ENCODE measurements at places on chromosomes 7 and 10.

DNA sequence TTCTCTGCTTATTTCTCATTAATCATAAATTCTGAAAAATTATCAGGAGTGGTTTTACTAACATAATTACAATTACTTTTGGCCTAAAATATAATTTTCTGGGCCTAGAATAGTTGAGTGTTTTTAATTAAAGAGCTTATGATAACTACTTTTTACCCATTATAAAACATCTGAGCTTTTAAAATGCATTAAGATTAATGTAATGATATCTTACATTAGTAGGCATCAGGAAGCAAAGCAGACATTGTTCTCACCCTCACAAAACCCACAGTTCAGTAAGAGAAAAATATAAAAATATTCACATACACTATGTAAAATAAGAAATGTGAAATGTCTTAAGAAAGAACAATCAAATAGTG is 443.7 kb upstream of the SEMA3A start:
- DNase-seq = no peak

- no peak for DNase-seq
Observed at GRCh38 chr7:137878333-137878961, 31.7 kb upstream of the DGKI start.

- DNase-seq = no peak
Observed at GRCh38 chr7:107980671-107981190, 22.2 kb downstream of the LAMB1 start.

GRCh38 chr10:109480836-109481235 is 442.5 kb downstream of the XPNPEP1 start:
- DNase-seq = no peak

GRCh38 chr10:5574642-5575131 is 49.9 kb downstream of the CALML3 start:
- no peak for DNase-seq

Data from pons (tissue), 1 donor.